ENCODE measurements at places on chromosomes 7 and 10. TPM values are rescaled to one million over a fixed set of nuclear protein-coding genes. Genes with fewer than 3 reads are reported as not detected.

Gene ELN
- total RNA-seq: 11.4 TPM

Gene LRRC17
- total RNA-seq: 3.9 TPM

GRCh38 chr10:79028056-79028430 lies 40.7 kb upstream of the ZMIZ1 start:
- peak; percentile 3 for DNase-seq

Gene GPR15LG
- not detected for total RNA-seq

GRCh38 chr10:11782793-11783557 lies 40.2 kb upstream of the PROSER2 start:
- no peak for DNase-seq

DNA sequence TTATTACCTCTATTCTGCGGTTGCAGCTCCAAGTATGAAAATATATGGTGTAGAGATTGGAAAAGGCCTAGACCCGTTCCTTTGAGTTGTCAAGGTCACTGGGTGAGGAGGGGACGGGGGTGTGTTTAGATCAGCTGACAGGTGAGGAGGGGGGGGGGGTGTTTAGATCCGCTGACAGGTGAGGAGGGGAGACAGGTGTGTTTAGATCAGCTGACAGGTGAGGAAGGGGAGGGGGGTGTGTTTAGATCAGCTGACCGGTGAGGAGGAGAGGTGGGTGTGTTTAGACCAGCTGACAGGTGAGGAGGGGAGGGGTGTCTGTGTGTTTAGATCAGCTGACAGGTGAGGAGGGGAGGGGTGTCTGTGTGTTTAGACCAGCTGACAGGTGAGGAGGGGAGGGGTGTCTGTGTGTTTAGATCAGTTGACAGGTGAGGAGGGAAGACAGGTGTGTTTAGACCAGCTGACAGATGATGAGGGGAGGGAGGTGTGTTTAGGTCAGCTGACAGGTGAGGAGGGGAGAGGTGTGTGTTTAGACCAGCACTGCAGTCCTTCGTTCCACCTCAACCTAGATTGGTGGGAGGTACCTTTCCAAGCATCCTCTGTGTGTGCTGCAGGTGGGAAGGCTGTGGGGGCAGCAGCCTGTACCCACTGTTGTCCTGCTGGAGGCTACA lies 655.0 kb upstream of the ADARB2 start:
- no peak for DNase-seq

DNA sequence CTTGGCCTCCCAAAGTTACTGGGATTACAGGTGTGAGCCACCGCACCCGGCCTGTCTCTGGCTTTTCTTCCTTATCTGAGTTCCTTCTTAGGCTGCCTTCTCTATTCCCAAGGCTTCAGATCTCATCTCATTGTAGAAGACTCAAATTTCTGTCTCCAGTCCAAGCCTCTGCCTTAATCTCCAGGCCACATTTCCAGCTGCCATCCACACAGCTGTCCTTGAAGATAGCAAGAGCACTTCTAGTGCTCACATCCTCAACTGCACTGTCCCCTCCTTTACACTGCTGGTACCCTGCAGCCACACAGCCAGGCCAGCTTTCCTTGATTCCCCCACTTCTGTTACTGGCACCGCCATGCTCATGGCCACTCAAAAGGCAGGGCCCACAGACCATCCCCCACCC lies 35.6 kb downstream of the POLL start:
- DNase-seq: no peak

DNA sequence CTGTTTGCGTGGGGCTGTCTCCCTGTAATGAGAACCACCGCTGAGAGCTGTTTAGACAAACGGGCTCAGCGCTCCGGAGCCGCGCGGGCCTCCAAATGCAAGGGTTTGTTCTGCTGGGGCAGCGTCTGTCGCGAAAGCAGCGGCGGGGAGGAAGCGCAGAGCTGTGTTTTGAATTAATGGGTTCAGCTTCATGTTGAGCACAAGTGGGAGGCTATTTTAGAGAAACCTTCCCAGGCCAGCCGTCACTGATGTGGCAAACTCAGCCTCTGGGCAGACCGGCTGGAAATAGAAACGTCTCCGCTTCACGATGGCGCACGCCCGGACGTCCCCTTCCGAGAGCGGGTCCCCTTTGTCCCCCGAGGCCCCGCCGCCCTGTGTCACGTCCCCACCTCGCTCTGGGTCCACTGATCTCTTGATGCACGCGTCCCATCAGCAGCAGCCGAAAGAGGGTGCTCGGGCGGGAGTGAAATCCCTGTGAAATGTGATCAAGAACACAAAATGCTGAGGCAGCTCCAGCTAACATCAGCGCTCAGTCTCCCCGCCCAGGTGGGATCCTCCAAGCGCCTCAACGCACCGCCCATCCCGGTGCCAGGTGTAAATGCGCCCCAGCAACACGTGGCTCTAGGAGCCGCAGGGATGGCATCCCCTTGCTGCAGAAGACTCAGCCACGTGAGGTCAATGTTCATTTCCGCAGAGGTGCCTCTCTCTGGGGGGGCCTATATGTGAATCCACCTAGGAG lies 44.9 kb downstream of the BAMBI start:
- peak; percentile 51 for DNase-seq

Gene ADAM12
- total RNA-seq: 0.13 TPM

DNA sequence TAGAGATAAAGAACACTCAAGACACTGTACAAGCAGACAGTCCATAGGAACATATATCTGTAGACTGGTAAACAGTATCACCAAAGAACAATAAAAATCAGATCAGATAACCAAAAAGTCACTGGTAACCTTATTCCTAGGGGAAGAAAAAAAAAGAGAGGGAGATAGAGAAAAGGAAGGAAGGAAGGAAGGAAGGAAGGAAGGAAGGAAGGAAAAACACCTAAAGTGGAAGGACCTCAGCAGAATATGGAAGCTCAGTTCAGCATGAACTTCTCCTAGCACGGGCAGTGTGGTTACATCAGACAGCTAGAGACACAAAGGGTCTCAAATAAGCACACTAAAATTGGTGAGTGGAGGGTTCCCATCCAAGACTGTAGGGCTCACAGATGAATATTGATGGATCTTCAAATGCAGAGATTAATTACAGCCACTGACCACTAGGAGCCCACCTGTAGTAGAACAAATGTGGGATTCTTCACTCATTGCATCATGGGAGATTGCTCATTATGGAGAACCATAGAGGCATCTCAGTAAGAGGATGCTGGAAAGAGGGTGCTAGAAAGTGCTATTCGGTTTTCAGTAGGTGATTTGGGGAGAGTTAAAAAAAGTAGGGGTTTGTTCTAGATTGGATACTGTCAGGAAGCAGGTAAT lies 293.4 kb upstream of the C7orf33 start:
- no peak for DNase-seq

DNA sequence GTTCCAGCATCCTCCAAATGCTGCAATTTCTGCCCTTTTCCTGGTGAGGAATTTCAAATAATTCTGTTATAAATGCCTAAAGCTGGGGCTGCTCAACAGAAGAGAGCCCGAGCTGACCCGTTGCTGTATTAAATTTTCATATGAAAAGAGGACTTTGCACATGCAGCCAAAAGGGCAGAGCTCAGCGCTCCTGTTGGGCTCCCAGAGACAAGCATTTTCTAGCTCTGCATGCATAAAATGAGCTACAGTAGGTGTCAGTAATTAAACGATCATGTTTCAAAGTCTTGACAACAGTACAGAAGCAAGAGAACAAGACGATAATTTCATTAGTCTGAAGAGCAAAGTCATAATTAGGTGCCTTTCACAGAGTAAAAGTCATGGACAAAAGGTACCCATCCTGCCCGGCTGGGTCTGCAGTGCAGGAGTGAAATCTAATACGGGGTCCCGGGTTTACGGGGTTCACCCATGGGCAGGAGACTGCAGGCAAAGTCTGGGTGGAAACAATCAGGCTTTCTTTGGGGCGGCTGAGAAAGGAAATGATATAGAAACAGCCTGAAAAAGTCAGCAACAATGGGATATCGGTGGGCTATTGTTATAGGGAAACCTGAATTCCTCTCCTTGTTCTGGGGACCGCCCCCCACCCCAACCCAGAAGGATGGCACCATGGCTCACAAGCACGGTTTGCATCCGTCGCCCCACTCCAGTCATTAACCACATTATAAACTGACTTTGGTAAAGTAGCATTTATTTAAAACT lies 66.0 kb downstream of the EBF3 start:
- no peak for DNase-seq

All from adrenal gland (tissue), 19 donors.